Right ventricle myocardium superior (tissue), 1 donor: ENCODE measurements at places on chromosomes 2 and 18. TPM values are rescaled to one million over a fixed set of nuclear protein-coding genes. Genes with fewer than 3 reads are reported as not detected.

DNA sequence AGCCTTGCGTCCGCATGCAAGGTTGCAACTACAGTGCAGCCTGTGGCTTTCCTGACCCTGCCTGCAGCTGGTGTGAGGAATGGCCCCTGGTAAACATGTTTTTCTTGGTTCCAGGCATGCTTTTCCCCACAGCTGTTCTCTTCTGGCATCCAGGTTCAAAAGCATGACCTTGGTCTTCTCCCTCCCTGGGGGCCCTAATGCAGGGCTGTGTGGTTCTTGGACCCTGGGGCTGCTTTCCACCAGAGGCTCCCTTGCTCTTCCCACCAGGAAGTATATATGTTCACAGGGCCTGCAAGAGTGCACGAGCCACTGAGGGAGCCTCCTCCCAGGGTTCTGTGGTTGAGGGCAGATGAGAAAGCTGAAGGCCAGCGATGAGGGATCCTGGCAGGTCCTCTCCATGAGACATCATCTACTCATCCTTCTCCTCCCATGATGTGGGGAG, 125.9 kb downstream of the BCL2L11 start:
- no peak for DNase-seq

- no peak for DNase-seq
Measured at GRCh38 chr2:127475788-127476187, 50.5 kb downstream of the IWS1 start.

- DNase-seq, result no peak
Measured at GRCh38 chr2:233252227-233252626, 754 bp downstream of the ATG16L1 start.

GRCh38 chr2:15844211-15844801, 96.0 kb upstream of the MYCN start:
- no peak for DNase-seq

GRCh38 chr2:170238776-170239175, 60.8 kb downstream of the MYO3B start:
- no peak for DNase-seq

- DNase-seq, result no peak
Measured at GRCh38 chr18:42480441-42480840, 525.4 kb downstream of the PIK3C3 start.

- no peak for DNase-seq
Measured at GRCh38 chr2:207879536-207879935, 109.8 kb upstream of the FZD5 start.

TET3 gene
- total RNA-seq, result 2.0 TPM

PID1 gene
- 7.1 TPM for total RNA-seq

DNAJC5G gene
- total RNA-seq, result 2.3 TPM
